LoVo (cell line): ENCODE measurements at places on chromosomes 2 and 18.

DNA sequence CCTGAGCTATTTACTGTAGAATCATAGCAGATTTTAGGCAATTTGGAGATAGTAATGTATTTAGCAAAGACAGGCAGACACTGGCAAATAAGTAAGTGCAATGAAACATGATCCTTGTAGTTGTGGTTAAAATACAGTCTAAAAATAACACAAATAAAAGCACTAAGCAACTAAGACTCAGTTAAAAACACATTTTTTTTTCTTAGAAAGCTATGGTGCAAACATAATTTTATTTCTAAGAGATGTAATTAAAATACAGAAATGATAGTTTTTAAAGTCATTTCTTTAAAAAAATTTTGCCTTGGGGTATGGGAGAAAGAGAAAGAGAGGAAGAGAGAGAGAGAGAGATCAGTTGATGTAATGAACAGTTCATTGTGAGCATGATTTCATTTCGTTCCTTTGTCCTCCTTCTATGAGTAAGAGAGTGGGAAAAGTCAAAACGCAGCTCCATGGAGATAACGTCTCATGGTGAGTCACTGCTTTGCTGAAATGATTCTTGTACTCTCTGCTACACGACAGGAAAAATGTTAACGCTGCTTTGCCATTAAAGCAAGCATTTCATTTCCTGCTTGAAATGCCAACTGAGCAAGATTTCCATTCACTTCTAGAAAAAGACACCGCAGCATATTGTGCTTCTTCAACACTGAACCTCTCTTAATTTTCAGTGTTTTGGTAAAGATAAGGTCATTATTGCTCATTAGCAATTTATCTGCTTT, 61.3 kb upstream of the PGAP1 start:
- peak; percentile 81 for DNase-seq

GRCh38 chr18:61992285-61992684, 99.5 kb upstream of the RNF152 start:
- no peak for DNase-seq

GRCh38 chr2:203743441-203743981, 37.1 kb downstream of the CD28 start:
- no peak for DNase-seq

- no peak for DNase-seq
Measured at GRCh38 chr2:177545143-177545542, 152.6 kb downstream of the AGPS start.

- peak; percentile 43 for DNase-seq
Measured at GRCh38 chr18:30915336-30915988, 127.1 kb downstream of the DSC3 start.

- DNase-seq: no peak
Measured at GRCh38 chr18:35611518-35611917, 30.0 kb downstream of the GALNT1 start.

DNA sequence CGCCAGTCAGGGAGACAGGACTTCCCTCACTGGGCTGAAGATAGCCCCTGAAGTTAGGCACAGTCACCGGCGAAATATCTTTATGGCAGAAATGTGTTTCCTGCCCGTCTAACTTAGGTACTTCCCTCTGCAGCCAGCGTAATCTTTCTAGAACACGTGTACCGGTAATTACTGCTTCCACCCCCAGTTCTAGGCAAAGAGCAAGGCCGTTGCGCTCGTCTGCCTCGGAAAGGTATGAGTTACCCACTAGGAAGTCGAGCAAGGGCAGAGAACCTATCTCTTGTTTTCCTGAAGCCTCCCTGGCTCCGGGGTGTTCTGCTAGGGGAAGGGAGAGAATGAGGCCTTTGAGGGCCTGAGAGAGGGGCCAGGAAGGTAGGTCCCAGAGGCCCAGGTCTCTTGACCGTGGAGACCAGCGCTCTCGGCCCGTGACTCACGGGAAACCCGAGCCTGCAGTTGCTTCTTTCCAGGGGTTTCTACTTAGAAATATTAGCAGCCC, 70.0 kb downstream of the TWSG1 start:
- no peak for DNase-seq
